Retina (tissue), 1 donor: ENCODE measurements at places on chromosomes 16 and 17.

- no peak for DNase-seq
Measured at GRCh38 chr17:16121915-16122314, 93.4 kb downstream of the NCOR1 start.

DNA sequence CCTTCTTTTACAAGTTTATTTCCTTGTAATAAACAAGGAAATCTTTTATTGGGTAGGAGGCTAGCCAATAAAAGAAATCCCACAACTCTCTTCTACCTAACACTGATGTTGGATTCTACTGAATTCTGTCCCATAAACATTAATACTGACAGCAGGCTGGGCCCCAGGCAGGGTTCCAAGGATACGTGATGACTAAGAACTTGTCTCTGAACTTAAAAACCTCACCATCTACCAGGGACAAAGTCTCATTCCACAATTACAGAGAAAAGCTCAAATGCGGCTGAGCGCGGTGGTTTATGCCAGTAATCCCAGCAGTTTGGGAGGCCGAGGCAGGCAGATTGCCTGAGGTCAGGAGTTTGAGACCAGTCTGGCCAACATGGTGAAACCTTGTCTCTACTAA, 64.9 kb downstream of the ARHGAP17 start:
- DNase-seq: no peak

GRCh38 chr16:85615014-85615851, 2.1 kb downstream of the GSE1 start:
- DNase-seq: peak; percentile 66

- DNase-seq: no peak
Measured at GRCh38 chr16:12742741-12743140, 60.9 kb downstream of the CPPED1 start.

- no peak for DNase-seq
Measured at GRCh38 chr17:81806461-81807209, 2.7 kb downstream of the GCGR start.

- no peak for DNase-seq
Measured at GRCh38 chr17:28812748-28813377, 29.7 kb downstream of the FAM222B start.

DNA sequence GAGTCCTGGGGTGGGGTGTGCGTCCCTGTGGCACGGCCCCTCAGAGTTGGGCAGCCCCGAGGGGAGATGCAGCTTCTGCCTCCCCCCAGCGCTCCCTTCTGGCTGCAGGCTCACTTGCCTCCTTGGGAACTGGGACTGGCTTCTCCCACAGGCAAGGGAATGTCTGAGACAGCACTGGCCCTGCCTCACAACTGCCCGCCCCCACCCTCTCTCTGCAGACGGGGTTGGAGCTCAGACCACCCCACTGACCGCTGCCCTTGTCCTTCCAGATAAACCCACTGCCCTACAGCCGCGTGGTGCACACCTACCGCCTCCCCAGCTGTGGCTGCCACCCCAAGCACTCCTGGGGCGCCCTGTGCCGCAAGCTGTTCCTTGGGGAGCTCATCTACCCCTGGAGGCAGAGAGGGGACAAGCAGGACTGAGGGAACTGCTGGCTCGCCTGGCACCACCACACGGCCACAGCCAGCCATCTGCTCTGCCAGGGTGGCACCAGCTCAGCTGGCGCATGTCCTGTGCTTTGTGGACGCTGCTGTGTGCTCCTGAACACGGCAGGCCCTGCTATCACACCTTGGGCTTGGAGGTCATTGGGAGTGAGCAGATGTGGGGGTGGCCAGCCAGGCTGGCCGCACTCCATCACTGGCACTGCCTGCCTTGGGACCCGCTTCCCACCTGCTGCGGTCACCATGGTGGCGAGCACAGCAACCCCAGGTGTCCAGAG, 7.1 kb upstream of the RAB40C start:
- DNase-seq: no peak

DNA sequence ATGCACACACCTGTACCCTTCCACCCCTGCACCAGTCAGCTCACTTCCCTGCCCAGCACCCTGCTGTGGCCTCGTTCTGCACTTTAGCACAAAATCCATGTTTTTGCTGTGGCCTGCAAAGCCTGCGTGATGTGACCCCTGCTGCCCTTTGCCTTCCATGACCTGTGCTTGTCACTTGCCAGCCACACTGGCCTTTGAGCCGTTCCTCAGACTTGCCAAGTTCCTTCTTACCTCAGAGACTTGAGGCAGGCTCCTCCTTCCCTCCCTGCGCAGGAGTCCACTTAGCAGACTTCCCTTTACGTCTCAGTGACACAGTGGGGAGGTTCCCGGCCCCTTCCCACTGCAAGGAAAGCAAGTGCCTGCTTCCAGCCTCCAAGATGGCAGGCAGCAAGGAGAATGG, 134.7 kb downstream of the SNX29 start:
- no peak for DNase-seq

GRCh38 chr17:81033535-81034167, 1.3 kb upstream of the BAIAP2 start:
- peak; percentile 34 for DNase-seq

DNA sequence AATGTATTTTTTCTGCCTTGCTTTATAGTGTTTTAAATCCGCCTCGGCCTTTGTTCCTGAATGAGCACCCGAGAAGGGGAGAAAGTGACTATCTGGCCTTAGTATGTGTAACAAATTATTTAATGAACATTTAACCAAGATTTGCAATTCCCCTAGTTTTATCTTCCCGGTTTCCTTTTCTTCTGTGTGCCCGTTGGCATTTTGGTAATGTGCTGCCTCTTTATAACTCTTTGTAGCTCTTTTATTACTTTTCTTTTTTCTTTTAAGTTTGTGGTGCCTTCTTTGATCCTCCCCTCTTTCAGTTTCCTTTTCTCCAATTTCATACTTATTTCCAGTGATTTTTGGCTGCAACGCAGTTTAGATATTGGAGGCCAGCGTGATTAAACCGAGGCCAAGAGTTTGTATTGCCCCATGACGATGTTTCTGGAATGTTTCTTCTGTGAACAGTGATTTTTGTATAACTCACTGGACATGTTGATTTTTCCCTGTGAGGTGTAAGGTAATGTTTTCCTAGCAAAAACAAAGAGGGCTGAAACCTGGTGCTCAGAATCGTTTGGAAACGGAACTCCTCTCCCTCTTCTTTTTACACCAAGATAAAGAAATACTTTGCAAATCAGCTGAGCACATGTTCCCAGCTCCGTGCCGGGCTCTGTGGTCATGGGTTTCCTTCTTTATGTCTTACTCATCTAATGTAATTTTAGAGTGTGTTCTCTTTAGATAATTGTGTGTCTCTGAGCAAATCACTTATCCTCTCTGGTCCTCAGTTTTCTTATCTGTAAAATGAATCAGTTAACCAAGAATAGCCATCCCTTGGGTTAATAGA, 344.3 kb downstream of the WWOX start:
- DNase-seq: no peak

DNA sequence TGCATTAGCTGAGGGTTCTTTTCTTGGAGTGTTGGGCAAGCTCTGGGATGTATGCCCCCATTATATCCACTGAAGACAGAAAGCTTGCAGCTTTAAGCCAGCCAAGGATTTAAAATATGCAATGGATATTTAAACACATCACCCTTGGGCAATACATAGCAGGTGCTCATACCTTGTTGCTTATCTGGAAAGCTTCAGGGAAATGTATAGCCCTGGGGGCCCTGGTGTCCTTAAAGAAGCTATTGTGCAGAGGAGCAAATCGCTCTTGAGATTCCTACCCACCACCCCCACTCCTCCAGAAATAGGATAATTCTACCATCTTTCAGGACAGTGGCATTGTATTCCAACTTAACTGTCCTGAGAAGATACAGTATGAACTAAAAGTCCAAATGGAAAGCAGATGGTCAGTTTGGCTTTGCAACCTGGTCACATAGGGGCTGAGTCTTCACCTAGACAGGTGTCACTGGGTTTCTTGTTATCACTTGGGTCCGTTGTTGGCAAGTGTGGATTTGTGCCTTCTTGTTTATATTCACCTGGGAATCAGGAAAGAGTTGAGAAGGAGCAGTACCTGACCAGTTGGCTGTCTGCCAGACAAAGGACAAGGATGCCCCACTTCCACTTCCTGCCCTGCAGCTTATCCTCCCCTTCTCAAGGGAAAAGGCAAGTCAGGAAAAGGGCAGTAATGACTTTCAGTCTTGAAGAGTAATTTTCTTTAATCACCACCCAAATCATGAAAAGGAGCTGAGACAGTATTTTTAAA, 3.4 kb downstream of the ANKRD40CL start:
- no peak for DNase-seq

DNA sequence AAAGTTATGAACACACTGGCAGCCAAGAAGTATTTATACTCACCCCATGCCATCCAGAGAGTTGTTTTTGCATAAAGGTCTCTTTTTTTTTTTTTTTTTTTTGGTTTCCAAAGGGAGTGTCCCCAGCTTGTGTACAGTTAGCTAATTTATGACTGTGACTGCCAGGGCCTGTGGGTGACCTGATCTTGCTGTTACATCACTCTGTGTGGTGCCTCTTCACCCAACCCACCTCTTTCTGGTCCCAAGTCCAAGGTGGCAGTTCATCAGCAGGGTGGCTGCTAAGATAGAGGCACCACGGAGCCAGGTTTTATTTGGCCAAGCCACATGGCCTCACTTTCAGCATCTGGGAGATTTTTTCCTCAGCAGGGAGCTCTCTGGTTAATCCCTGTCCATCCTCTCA, at the start of gene NOS2:
TSS of gene NOS2 (minus strand) at position 8 of the 400 bp plus-strand sequence. CDS start 1,720 bp downstream, outside the sequence.
- DNase-seq: no peak

GRCh38 chr17:48952904-48953303, 8.3 kb upstream of the SNF8 start:
- DNase-seq: no peak

DNA sequence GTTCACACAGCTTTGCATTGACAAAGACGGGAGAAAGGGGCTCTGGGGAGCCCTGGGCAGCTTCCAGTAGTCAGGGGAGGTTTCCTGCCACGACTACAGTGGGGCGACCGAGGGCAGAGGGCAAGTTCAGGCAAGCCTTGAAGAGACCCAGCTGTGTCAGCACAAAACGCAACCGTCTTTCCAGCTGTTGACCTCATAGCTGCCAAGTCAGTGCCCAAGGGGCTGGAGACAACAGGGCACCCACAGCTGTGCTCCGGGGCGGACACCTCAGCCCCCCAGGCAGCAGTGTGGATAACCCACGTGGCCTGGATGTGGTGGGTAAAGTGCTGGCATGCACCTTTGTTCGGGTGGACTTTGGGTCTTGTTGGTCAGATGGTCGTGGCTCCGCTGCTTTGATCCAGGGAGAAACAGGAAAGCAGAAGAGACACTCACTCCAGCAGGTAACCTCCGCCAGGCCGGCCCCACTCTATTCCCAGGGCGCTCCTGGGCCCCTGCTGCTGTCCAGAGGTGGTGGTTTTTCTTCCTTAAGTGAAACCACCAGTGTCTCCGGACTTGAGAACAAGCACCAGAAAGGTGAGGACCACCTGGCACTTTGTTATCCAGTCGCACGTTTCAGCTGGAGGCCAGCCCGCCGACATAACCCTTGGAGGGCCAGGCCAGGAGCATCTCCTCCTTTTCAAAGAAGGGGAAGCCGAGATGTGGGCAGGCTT, 17.6 kb upstream of the CBX2 start:
- DNase-seq: no peak

DNA sequence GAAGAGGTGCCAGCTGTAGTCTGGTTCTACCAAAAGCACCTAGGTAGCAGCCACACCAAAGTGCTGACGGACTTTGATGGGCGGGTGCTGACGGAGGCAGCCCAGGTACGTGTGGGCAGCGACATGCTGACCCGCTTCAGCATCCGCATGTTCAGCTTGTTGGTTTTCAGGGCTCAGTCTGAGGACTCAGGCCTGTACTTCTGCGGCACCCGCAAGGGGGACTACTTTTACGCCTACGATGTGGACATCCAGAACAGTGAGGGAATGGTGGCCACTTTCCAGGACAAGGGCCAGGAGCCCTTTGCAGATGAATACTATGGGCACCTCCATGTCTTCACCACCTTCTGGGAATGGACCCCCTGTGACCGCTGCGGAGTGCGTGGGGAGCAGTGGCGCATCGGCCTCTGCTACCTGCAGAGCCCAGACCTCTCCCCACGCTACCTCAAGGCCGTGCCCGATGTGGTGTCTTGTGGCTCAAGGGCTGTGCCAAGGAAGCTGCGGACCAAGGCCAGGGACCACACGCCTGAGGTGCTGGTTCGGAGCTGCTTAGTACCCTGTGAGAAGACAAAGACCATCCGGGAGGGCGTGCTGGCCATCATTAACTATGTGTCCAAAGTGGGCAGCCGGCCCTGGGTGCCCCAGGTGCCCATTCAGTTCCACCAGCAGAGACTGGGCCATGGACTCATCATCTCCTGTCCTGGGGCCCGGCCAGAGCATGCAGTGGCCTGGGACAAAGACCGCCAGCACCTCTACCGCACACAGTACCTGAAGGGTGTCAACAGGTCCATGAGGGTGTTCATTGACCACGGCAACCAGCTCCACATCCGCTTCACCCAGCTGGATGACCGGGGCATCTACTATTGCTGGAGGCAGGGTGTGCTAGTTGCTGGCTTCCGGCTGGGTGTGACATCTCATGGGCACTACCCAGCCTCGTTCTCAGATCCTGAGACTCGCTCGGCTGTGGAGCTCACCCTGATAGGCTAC, 5.0 kb upstream of the EFTUD2 start:
- DNase-seq: no peak

- DNase-seq: peak; percentile 44
Measured at GRCh38 chr17:82065193-82065637, 389 bp downstream of the DUS1L start.

- DNase-seq: no peak
Measured at GRCh38 chr17:58531122-58531521, 16.7 kb upstream of the MTMR4 start.

DNA sequence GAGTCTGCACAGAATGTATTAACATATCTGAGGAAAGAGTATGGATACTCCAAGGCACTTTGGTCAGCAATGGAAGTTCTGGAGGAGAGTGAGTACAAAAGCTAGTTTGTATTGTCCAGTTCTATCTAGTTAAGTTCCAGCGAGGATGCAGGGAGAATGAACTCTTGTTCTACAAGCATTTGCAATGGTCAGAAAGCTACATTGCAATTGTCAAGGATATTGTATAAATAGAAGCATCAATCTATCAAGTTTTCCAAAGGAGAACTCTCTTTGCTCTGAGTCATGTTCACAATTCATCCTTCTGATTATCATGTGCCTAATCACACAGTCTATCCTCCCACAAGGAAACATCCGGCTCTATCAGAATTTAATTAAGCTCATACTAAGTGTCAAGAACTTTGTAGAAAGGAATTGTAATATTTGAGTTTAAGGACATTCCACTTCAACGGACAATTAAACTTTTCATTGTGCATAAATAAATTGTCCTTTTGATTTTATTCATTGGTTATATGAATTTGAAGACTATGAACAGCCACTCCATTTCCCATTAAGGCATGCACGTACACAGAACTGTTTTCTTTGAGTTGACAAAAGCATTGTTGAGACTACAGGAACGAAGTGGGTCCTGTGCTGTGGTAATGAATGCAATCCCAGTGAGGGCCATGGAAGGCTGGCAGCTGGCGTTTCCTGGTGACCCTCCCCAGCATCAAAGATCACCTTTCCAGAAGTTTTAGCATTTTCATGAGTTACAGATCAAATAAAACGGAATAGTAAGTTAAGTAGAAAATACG, 973.5 kb upstream of the GOT2 start:
- DNase-seq: no peak
